ENCODE measurements at places on chromosomes 11 and 22.

GRCh38 chr11:10351435-10351764 lies 46.5 kb downstream of the ADM start:
- DNase-seq: no peak

GRCh38 chr22:22935056-22935545 lies 47.5 kb downstream of the IGLL5 start:
- no peak for DNase-seq

- no peak for DNase-seq
Measured at GRCh38 chr11:10453261-10453660, 1.8 kb upstream of the AMPD3 start.

- no peak for DNase-seq
Measured at GRCh38 chr22:42544686-42545085, 9.1 kb upstream of the SERHL2 start.

- DNase-seq: no peak
Measured at GRCh38 chr11:115284773-115285172, 219.4 kb downstream of the CADM1 start.

- DNase-seq: no peak
Measured at GRCh38 chr11:20497124-20497792, 102.2 kb upstream of the SLC6A5 start.

GRCh38 chr22:49076300-49077035 lies 751.2 kb downstream of the BRD1 start:
- DNase-seq: no peak

DNA sequence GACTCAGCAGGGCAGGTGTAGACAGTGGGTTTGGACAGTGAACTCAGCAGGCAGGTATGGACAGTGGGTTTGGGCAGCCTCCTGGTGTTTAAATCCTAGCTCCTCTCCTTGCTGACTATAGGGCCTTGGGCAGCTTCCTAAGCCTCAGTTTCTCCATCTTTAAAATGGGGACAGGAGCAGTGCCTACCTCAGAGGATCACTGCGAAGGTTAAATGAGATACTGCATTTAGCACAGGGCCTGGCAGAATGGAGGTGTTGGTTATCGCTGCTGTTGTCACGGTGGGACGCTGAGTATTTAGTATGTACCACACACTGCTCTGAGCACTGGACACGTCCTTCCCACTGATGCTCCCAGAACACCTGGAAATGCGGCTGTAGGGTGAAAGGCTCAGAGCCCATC lies 14.4 kb upstream of the SCGB1A1 start:
- no peak for DNase-seq
